ENCODE measurements at places on chromosomes 4 and X.

- no peak for DNase-seq
Observed at GRCh38 chr4:188220006-188220405, 80.8 kb downstream of the TRIML1 start.

DNA sequence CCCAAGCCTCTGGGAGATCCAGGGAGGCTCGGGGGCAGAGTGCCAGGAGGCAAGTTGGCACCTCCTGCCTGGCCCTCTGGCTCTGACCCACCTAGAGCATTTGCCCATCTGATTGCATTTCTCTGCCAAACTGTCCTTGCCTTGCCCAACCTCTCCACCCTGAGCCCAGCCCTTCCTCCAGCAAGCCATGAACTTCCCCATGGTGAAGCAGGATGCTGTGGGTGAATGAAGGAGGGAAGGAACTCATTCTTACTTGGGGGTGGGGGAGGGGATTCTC lies 9.3 kb upstream of the CNGA2 start:
- no peak for DNase-seq

DNA sequence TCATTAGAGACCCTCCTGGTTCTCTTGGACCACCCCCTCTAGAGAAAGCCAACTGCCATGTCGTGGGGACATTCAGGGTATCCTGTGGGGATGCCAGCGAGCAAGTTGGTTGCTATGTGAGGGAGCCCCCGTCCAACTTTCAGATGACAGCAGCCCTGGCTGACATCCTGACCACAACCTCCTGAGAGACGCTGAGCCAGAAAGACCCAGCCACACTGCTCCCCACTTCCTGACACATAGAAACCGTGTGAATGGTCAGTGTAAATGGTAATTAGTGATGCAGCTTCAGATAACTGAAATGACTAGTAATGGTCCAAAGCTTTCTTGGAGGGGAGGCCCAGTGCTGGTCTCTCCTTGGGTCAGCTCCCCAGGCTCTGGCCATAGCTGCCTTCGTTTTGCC lies 10.8 kb downstream of the CLCN4 start:
- no peak for DNase-seq

DNA sequence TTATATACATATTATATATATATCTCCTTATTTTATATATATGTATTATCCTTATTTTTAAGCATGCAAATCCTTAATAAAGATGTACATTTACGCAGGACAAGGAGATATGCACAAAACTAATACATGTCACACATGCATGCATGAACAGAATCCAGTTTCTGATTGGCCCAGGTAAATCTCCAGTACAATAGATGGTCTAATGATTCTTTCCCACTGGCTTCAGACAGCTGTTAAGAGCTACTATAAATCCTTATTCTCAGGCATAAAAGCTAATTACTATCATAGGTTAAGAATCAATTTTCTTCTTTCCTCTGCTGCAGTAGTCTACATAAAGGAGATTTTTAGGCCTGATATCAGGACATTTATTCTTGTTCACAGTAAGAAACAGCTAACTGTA lies 689.8 kb downstream of the KCTD8 start:
- DNase-seq: no peak

DNA sequence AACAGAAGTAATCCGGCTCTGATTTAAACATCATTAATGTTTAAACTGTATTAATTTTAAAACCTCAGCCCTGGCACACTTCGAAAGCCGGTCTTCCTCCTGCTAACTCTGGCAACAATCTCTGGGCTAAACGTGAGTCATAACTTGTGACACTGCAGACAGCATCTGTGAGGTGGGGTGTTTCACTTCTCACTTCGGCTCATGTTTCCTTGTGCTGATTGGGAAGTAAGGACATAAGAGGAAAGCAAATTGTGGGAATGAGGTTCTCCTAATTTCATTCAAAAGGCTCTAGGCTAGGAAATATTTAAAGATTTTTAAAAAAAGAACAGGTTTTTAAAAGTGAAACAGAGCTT lies 139.9 kb upstream of the USP9X start:
- DNase-seq: no peak

DNA sequence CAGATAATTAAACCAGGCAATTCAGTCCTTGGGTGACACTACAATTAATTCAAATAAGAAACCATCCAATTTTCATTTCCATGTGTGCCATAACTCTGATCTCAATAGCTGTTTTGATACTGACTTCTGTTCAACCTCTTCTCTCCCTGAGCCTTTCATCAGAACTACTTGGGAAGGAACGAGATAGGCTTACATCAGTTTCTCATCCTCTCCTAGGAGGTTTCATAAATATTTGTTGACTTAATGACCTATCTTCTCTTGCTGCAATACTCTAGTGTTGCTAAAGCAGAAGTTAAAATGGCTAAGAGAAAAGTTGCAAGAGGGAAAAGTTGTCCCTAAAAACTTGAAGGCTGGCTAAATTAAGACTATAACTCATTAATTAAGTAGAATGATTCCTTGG lies 41.8 kb downstream of the PRKG2 start:
- DNase-seq: no peak

DNA sequence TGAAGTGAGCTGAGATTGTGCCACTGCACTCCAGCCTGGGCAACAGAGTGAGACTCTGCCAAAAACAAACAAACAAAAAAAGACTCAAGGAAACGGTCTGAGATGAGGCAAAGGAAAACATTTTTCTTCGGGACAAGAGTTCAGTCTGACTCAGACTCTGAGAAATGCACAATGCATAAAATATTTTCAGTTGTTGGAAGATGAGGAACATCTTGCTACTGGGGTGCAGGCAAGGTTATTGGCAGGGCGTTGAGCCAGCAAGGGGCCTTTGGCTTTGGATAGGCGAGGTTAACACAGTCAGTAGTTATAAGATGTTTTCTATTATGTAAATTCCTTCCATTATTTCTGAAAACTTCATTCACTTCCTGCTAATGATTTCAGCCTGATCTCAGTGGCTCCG lies 96.1 kb upstream of the VCX start:
- no peak for DNase-seq

- no peak for DNase-seq
Observed at GRCh38 chrX:13518126-13518525, 51.3 kb upstream of the EGFL6 start.

GRCh38 chrX:15033917-15034316 lies 160.7 kb downstream of the MOSPD2 start:
- DNase-seq: no peak
